ENCODE measurements at places on chromosomes 7 and 10. TPM values are rescaled to one million over a fixed set of nuclear protein-coding genes. Genes with fewer than 3 reads are reported as not detected.
A peak's percentile ranks its signal among the peaks of the same experiment; 100 is the strongest.

BLOC1S2 gene
- total RNA-seq: 45.1 TPM

CLDN12 gene
- total RNA-seq: 3.9 TPM

DNA sequence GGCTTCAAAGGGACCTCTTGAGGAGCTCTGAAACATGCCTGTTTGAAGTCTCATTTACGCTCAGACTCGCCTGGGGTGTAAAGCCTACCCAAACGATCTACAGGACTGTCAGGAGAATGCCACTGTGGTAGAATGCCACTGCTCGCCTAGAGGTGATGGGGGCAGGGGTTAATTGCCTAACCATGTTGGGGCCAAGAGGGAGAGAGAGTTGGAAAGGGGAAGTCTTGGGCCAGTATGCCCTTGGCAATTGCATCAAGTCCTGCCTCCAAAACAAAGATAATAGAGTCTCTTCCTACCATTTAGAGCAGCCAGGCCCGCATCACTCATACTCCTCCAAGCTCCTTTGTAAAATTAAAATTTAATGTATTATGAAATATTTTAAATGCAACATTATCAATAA lies 25.2 kb downstream of the CDK1 start:
- no peak for DNase-seq

DNA sequence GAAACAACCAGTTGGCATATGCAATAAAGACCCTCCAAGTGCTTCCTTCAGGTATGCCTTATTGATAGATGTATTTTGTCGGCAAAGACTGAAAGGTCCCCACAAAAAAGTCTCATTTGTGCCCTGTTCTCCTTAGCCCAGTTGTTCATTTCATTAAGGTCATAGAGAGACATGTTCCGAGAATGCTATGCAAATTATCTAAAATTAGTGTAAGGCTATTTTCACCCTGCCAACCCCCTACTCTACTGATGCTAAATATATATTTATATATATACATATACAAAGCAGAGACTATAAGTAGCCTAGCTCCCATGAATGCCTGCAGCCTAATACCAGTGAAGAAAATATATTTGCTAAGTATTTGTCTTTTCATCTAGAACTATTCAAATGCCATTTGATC lies 96.7 kb upstream of the ADO start:
- no peak for DNase-seq

DNA sequence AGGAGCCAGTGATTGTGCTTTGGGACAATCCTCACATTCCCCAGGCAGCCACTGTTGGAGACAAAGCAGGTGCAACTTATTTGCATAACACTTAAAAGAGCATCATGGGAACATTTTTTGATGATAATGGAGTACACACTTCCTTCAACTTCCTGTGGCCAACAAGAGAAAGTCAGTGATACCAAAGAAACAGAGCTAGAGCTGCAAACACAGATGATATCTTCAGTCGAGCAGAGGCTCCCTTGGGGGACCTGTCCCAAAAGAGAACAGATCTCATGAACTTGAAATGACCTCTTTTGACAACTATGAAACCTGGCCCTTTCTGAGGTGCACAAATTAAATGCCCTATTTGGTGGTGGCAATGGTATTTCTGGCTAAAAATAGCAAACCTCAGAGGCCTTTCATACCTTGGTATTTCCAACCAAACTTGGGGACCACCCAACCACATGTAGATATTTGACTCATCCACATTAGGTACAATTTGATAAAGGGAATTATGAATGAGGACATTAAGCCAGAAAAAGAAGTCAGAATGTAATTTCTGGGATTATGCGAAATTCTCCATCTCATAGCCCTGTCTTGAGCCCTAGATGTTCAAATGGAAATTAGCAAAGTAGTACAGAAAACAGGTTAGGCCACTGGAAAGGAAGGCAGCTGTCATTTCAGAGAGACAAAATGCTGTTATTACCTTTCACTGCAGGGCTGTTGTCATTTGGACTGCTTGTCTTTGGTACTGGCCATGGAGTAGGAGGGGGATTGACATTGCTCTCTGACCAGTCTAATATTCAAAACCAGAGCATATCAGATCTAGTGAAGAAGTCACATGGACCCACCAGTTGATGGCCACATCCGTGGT lies 146.2 kb downstream of the ICA1 start:
- peak; percentile 59 for DNase-seq

GRCh38 chr10:115094416-115095140 lies 1.4 kb downstream of the ATRNL1 start:
- DNase-seq: no peak

UNCX gene
- total RNA-seq: not detected

ASB15 gene
- not detected for total RNA-seq

DNA sequence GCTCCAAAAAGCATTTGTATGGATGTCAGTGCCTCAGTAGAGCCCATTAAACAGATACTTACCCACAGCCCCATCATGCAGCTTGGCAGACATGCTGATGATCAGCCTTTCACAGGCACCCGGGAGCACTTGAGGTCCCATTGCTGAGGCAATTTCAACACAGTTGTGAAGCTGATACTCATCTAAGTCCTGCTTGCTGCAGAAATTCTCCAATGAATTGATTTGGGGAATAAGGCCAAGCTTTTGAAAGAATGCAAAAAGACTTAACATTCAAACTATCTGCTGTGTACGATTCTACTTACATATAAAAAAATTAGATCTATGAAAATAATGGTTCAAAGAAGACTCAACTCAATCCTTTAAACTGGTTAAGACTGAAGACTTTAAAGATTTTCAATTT lies 60.5 kb downstream of the LAMB4 start:
- no peak for DNase-seq

PDCD11 gene
- total RNA-seq: 63.7 TPM

DNA sequence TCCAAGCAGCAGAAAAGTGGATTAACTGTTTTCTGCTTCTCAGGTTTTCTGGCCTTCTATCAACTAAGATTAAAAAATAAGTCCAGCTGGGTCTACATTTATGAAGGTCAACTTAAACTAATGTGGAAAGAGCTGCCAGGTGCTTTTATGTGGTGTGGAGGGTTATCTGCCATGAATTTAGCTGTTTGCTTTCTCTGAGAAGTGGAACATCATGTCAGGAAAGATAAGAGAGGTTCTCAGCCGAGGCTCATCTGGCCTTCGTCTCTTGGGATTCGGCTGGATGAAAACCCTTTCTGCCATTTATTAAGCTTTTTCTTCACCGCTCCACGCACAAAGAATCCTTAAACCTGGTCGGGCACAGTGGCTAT lies 5.5 kb downstream of the PTPRN2 start:
- DNase-seq: no peak

DNA sequence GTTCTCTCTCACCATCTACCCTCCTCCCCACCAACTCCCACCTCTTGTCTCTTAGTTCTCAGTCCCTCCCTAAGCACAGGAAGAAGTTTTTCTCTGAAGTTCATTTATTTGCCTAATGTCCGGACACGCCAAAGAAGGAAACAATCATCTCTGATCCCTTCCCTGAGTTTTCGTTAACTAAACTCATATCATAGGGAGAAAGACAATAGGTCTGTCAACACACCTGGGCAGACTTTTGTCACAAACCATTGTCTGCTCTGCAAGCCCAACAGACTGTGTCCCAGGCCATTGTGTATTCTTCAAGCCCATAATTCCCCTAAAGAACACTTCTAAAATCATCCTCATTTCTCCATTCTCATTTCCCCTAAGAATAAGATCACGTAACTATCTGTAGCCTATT lies 691.0 kb upstream of the MBL2 start:
- no peak for DNase-seq

DNA sequence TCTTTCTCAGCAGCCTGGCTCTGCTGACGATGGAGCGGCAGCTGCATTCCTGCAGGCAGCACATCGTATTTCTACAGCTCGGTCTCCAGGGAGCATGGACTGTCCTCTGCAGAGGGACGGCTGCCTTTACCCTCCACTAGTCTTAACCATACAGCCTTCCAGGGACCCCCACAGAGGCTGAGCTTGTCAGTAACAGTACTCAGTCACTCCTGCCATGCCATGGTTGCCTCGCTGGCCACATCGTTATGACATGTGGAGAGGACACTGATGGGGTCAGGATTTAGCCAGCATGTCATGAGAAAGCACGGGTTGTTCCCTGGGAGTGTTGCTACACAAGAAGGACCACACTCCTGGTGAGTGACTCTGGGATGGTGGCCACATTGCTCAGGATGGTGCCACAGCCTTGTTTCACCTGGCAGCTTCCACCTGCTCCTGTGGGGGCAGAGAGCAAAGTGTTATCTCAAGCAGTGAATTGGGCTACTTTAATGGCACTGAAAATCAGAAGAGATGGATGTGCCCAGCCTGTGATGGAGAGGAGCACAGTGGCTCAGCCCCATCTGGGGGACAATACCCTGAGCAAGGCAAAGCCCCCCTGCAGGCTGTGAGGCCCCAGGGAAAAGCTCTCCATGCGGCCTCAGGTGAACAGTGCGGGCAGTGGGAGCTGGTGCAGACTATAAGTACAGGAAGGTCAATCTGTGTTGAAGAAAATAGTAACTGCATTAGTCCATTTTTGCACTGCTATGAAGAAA lies 443.9 kb downstream of the TCERG1L start:
- DNase-seq: no peak

DNA sequence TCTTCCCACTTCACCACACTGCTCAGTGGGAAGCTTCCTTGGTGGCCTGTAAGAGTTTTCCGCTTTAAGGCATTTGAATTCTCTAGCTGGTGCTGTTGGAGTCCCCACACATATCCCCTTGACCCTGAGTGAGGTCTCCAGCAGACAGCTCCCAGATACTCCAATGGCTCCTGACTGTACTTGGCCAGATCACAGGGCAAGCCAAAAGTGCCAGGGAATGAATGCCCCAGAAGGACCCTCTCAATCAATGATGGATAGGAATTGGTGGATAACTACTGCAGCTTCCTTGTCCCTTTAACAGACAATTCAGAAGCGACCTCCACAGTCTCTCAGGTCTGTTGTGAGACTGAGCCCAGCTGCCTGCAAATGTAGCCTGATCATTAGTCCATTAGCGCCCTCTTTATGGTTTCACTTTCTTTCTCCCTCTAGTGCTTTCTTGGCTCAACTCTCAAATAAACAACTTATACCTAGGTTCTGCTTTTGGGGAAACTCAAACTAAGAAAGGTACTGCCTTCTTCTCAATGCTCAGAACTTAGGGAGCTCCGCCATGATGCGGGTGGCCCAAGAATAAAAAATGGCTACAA lies 283.0 kb downstream of the TCF7L2 start:
- DNase-seq: no peak

ACSM6 gene
- total RNA-seq: not detected

CALN1 gene
- total RNA-seq: 0.16 TPM

GRCh38 chr10:14014423-14014822 lies 316.3 kb downstream of the FRMD4A start:
- no peak for DNase-seq

- DNase-seq: no peak
Observed at GRCh38 chr7:116455009-116455408, 44.5 kb upstream of the CAV2 start.

CYP17A1 gene
- not detected for total RNA-seq

- no peak for DNase-seq
Observed at GRCh38 chr10:75396631-75397495, 4.7 kb downstream of the ZNF503 start.

DNA sequence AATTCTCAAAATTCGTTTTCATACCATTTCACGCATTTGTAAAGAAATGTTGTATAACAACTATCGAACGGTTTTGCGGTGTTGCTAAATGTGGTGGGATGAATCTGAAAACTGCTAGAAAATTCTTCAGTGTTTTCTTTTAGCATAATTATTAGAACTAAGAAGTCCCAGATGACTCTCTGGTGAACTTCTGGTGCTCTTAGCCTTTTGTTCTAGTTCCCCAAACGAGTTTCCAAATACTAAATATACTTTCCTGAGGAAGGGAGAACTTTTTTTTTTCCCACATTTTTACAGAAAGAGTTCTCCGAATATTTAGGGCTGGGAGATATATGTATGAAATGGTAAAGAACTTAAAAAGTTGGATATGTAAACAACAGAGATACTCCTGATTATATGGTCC lies 82.5 kb downstream of the ICA1 start:
- DNase-seq: no peak

DNA sequence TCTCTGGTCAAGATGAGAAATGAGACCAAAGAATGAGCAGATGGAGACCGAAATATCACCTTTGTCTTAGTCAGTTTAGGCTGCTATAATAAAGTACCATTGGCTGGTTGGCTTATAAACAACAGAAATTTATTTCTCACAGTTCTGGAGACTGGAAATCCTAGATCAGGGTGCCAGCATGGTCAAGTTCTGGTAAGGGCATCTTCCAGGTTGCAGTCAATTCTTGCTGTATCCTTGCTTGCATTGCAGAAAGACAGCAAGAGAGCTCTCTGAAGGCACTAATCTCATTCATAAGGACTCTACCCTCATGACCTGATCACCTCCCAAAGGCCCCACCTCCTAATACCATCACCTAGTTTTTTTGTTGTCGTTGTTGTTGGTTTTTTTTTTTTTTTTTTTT lies 52.7 kb upstream of the MKLN1 start:
- DNase-seq: no peak

ATAD1 gene
- 49.3 TPM for total RNA-seq

GRCh38 chr7:94781236-94781635 lies 125.3 kb upstream of the SGCE start:
- DNase-seq: no peak

PTPN12 gene
- 10.0 TPM for total RNA-seq

PTF1A gene
- not detected for total RNA-seq

DNA sequence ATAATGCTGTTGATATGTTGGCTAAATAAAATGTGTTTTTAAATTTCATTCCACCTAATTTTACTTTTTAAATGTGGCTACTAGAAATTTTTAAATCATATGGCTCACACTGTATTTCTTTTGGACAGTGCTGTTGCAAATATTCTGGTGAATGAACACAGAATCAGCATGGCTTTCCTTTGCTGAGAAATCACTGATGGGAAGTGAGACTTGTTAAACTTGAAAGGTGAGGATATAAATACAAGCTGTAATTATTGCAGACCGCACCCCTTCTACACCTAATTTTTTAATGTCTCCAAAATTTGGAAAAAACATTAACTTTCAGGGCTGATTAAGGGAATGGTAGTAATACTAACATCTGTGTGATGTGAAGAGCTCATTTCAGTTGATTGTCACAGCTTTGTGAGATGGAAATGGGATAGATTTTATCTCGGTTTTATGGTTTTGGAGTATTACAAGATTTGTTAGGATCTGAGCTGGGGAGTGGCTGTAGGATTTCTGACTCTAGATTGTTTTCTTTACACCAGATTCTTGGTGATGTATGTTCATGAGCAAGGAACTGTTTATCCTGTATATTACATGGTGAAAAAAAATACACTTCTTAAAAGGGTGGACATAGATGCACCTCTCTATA lies 1.3 kb downstream of the MIOS start:
- no peak for DNase-seq

All from activated CD8-positive, alpha-beta T cell treated with anti-CD3 and anti-CD28 coated beads for 36 hours (primary cell).